CD4-positive, alpha-beta T cell treated with Interleukin-10 for 1 hour (primary cell): ENCODE measurements at places on chromosomes 6 and 20.

GRCh38 chr6:6560909-6561308, 27.6 kb upstream of the LY86 start:
- no peak for DNase-seq

- no peak for DNase-seq
These were observed 288.0 kb downstream of the PHACTR1 start for GRCh38 chr6:13004601-13005000.

GRCh38 chr6:163455552-163455951, 41.0 kb downstream of the QKI start:
- no peak for DNase-seq

- no peak for DNase-seq
These were observed 154.9 kb upstream of the EPHA7 start for GRCh38 chr6:93574299-93574698.

- DNase-seq: no peak
These were observed 97.3 kb downstream of the ADGRB3 start for GRCh38 chr6:68732423-68732822.

DNA sequence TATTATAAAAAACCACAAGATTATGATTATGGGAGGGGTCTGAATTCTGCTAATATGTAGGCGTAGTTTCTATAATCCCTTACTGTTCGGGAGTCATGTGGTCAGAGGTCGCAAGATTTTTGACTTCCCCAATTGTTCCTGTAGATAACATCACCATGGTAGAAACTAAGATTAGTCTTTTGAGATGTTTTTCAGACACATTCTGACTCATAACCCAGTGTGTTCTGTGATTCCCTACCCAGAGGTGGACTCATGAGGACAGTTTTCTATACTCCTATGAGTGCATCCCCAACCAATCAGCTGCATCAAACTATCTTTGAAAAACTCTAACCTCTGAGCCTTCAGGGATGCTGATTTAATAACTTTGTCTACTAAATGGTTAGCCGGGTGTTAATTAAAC, 175.5 kb downstream of the RFPL4B start:
- DNase-seq: no peak

- DNase-seq: no peak
These were observed 20.1 kb upstream of the TCP11 start for GRCh38 chr6:35161266-35161665.

GRCh38 chr20:15673206-15673605, 900.0 kb downstream of the KIF16B start:
- no peak for DNase-seq

- no peak for DNase-seq
These were observed 764 bp downstream of the DNTTIP1 start for GRCh38 chr20:45792317-45793118.

GRCh38 chr6:47352194-47352920, 42.7 kb upstream of the TNFRSF21 start:
- DNase-seq: no peak

DNA sequence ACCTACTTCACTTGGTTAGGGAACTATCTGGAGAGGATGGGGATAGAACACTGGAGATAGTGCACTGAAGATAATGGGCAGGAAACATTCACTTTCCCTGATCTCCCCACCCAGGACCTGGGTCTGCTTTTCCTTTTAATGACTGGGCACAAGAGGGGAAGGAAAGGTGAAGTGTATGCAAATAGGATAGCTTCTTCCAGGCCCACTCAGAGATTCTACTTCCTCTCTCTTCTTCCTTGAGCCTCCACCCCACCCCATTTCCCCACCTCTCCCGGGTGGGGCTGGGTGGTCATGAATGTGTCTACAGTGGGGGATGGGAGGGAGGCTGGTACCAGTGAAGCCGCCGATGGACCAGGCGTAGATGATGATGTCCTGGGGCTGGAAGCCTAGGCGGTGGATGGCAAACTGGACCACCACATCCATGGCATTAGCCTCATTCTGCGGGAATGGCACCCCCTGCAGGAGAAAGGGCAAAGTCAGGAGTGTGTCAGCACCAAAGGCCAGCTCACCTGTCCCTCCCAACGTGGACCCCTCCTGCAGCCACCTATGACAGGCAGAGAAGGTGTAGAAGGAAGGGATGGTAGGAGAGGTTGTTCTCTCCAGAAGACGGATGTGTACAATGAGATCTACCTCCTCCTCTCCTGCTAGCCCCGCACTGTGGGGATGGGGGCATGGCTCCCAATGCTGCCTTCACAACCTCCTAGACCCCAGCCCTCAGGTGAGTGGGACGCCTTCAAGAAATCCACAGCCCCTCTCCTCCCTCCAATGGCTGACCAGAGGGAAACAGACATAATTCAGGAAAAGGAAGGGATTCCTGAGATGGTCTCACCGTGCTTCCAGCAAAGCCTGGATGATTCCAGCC, 8.6 kb upstream of the LY6G5C start:
- peak; percentile 19 for DNase-seq
